ENCODE measurements at places on chromosomes 1 and 21.

DNA sequence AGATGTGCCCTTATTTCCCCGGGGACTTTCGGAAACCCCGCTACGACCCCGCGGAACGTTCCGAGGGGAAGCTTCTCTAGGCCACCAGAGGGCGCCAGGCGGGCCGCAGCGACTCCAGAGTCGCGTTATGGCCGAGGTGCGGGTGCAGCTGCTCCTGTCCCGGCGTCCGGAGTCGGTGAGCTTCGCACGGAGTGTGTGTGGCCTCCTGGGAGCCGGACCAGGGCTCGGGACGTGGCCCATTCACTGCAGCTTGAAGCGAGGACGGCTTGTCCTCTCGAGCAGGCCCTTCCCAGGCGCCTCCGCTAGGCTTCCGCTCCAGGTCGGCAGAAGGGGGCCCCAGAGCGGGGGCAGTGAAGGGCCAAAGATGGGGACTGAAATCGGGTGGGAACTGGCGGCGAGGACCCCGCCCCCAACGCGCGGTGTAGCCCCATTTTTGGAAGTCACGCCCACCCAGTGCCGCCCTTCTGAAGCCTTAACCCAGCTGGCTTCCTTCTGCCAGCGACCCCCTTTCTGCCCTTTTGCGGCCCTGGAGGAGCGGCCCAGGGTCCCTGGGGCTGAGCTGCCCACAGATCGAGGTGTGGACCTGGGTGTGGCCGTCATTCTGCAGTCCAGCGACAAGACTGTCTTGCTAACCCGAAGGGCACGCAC is at the start of gene NUDT17:
Gene NUDT17 (plus strand): TSS at position 117 of the 648 bp plus-strand sequence. CDS start 11 bp downstream, at position 128.
- DNase-seq: peak; percentile 86

DNA sequence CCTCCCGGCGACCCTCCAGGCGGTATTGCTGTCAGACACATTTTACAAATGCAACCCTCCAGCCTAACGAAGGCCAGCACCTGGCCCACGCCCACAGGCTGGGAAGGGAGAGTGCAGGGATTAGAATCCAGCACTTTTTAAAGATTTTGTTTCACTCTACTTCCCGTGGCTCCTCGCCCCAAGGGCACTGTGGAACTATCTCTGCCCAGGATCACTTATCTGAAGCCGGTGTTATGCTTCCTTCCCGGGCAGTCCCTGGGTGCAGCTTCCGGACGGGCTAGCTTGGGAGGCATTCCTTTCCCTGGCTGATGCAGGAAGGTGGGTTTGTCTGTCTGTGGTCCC is 35.8 kb downstream of the CCN1 start:
- no peak for DNase-seq

- DNase-seq: peak; percentile 32
Observed at GRCh38 chr1:216766633-216767327, 43.6 kb upstream of the ESRRG start.

- no peak for DNase-seq
Observed at GRCh38 chr1:87134061-87134460, 194.6 kb upstream of the LMO4 start.

DNA sequence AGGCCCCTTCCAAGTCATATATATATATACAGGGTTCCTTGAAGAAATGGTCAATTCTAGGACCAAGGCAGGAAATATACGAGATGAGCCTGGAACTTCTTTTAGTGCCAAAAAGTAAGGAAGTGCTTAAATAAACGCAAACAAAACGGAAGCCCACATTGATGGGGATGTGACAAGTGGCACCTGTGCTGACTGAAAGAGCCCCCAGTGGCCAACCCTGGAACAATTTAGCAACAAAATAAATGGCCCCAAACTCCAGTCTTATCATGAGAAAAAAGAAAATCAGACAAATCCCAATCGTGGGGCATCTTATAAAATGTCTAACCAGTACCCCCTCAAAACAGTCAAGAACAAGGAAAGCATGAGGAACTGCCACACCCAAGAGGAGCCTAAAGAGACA is 17.7 kb downstream of the PLA2G5 start:
- DNase-seq: no peak

DNA sequence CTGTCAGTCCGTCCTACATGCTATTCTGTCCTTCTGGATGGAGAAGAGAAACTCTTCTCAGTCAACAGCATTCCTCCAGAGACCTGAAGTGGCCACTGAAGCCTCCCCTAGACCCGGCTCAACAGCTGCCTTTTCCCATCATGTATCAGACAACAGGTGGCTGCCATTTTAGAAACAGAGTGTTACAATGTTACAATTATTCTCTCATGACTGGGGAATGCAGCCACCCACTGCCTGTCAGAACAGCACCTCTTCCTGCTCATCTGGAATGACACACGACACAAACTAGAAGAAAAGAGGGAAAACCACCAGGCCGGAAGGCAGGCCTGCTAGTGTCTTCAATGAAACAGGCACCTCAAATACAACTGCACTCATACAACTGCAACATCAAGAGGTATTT is 105.3 kb downstream of the PGBD5 start:
- no peak for DNase-seq

- DNase-seq: no peak
Observed at GRCh38 chr1:173164686-173165085, 42.4 kb downstream of the TNFSF4 start.
